ENCODE measurements at places on chromosomes 7 and 10. TPM values are rescaled to one million over a fixed set of nuclear protein-coding genes. Genes with fewer than 3 reads are reported as not detected.

DNA sequence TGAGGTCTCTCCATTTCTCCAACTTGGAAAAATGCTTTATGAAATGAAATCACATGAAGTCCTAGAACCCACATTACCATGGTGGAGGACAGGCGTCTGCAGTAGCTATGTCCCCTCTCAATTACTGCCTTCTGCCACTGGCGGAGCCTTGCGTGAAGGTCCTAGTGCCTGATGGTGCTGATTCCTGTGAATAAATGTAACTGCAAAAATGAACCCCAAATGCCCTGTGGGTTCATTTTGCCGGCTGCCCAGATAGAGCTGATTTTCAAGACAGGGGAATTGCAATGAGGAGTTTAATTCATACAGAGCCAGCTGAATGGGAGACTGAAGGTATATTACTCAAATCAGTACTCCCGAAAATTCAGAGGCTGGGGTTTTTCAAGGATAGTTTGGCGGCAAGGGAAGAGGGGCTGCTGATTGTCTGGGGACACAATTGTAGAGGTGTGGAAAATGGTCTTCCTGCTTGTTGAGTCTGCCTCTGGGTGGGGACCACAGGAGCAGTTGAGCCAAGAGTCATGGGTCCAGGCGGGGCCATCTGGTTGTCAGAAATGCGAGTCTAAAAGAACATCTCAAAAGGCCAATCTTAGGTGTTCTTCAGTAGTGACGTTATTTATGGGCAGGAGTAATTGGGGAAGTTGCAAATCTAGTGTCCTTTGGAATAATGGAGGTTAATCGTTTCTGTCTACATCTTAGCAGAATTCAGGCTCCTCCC lies 13.5 kb downstream of the PRF1 start:
- no peak overlapping the region for H3K4me3 ChIP-seq
- H3K4me1 ChIP-seq, result no peaks in the 10 kb centered on the region
- DNase-seq, result no peak
- H3K36me3 ChIP-seq, result no peaks in the 10 kb centered on the region
- no peak overlapping the region for H3K27ac ChIP-seq

- no peaks in the 10 kb centered on the region for H3K27me3 ChIP-seq
- H3K4me1 ChIP-seq, result no peaks in the 10 kb centered on the region
- H3K36me3 ChIP-seq, result no peaks in the 10 kb centered on the region
- H3K4me3 ChIP-seq, result no peak overlapping the region
- DNase-seq, result no peak
- H3K27ac ChIP-seq, result no peak overlapping the region
Observed at GRCh38 chr10:61994405-61995219, 93.1 kb downstream of the ARID5B start.

DNA sequence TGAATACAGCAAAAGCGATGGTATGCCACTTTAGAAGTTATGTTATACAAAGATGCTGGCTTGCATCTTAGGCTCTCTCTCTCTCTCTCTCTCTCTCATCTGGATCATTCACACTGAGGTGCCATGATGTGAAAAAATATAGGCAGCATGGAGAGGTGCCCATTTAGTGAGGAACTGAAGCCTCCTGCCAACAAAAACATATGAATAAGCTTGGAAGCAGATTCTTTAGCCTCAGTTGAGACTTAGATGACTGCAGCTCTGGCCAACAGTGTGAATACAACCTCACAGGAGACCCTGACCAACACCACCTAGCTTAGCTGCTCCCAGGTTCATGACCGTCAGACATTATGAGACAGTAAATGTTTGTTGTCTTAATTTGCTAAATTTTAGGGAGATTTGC lies 560.1 kb upstream of the LRRTM3 start:
- DNase-seq, result no peak
- H3K27ac ChIP-seq, result no peak overlapping the region
- H3K4me1 ChIP-seq, result no peaks in the 10 kb centered on the region
- no peaks in the 10 kb centered on the region for H3K36me3 ChIP-seq
- H3K4me3 ChIP-seq, result no peak overlapping the region

The GPR26 gene
- total RNA-seq, result not detected

DNA sequence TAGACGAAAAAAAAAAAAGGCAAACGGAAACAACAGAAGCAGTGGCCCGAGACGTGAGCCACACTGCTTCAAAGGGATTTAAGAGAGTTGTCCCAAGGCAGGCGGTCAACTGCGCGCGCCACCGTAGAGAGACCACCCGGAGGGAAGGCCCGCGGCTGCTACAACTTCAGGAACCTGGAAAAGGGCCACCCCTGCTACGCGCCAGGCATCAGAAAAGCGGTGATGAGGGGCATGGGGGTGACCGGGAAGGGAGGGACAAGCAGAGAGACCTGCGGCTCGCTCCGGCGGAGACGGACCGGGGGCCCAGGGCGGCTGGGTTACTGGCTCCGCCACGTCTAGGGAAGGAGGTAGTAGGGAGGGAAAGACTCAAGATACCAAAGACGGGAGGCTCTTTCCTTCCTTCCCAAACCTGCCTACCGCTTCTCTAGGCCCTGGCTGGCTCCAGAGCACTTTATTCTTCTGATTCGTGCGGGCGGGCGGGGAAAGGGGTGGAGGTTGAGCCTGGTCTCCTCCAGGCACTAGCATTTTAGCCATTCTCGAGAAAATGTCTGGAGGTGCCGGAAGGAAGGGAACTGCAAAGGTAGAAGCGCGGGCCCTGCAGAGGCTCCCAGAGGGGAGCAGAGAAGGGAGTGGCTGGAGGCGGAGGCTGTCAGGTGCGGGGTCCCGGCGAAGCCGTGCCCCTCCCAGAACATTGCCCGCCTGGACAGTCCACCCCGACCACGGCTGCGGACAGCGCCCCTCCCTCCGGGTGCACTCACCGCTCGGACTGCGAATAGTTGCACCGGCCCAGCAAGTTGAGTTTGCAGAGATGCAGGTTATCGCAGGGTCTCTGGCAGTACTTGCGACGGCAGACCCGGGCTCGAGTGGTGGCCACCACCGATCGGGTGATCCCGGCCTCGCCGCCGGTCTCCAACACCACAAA lies 993 bp downstream of the ZC3HAV1 start:
- peak overlapping the region; percentile 71 for H3K4me3 ChIP-seq
- no peaks in the 10 kb centered on the region for H3K27me3 ChIP-seq
- H3K36me3 ChIP-seq, result no peaks in the 10 kb centered on the region
- H3K4me1 ChIP-seq, result peaks cover 8% of the 10 kb centered on the region
- peak; percentile 25 for DNase-seq
- H3K27ac ChIP-seq, result peak overlapping the region; percentile 98

GRCh38 chr10:101060951-101061623 lies 702 bp upstream of the KAZALD1 start:
- H3K36me3 ChIP-seq, result no peaks in the 10 kb centered on the region
- peak; percentile 91 for DNase-seq
- peaks cover 6% of the 10 kb centered on the region for H3K4me1 ChIP-seq
- H3K27me3 ChIP-seq, result no peaks in the 10 kb centered on the region
- peak overlapping the region; percentile 88 for H3K27ac ChIP-seq

Data from pancreas (tissue), 10 donors.